Stimulated activated CD8-positive, alpha-beta memory T cell treated with anti-CD3 and anti-CD28 coated beads, Interleukin-15, amount 100 ng/mL, for 24 hours (primary cell): ENCODE measurements at places on chromosomes 2 and 18.

GRCh38 chr18:11736656-11737055 is 47.6 kb downstream of the GNAL start:
- no peak for DNase-seq

- no peak for DNase-seq
Observed at GRCh38 chr2:238345297-238345968, 25.1 kb downstream of the TRAF3IP1 start.

GRCh38 chr2:120794716-120795115 is 59.0 kb downstream of the GLI2 start:
- no peak for DNase-seq

GRCh38 chr18:79922971-79923411 is 28.5 kb downstream of the SLC66A2 start:
- DNase-seq = no peak

DNA sequence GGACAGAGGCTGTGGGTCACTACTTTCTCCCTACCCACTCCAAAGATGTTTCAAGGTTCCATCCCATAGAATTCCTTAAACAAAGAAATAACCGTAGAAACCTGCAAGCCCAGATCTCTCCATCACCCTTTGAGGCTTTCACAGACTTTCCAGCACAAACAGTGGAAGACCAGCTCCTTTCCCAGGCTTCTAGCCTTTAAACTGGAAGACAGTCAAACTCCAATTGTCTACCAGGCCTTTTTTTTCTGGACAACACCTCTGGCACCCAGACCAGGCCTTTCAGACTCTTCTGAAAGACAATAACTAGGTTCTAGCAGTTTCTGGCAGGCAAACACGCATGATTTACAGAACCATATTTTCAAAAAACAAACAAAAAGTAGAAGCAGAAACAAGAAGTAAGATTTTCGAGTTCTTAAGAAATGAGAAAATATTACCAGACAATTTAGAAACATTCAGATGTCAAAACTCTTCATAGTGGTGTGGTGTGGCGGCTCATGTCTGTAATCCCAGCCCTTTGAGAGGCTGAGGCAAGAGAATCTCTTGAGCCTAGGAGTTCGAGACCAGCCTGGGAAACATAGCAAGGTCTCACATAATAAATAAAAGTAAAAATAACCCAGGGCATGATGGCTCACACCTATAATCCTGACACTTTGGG is 106.8 kb upstream of the MSH2 start:
- DNase-seq = no peak
